Stimulated activated CD4-positive, alpha-beta T cell treated with anti-CD3 and anti-CD28 coated beads, TNF-alpha, amount 100 ng/mL, for 4 hours (primary cell): ENCODE measurements at places on chromosomes 1 and 21.

GRCh38 chr1:203569490-203570318, 56.9 kb upstream of the ATP2B4 start:
- no peak for DNase-seq

DNA sequence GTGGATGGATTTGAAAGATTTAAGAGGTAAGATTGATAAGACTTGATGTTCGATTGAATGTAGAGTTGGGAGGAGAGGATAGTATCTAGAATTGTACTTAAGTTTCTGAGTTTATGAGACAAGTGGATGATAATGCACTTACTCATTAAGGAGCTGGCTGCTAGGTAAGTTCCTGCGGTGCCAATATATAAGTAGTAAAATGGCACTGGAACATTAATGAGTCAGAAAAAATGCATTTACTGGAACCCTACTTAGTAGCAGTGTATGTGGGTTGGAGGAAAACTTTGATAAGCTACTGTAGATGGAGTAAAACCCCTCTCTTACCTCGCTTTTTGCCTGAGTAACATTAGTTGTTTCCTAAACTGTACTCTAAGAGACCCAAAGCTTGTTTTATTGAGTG, 68.2 kb downstream of the ZFYVE9 start:
- DNase-seq = no peak

- DNase-seq = no peak
Measured at GRCh38 chr1:28326984-28327383, 1.9 kb upstream of the MED18 start.

- no peak for DNase-seq
Measured at GRCh38 chr1:54588377-54588776, 34.9 kb downstream of the FAM151A start.

DNA sequence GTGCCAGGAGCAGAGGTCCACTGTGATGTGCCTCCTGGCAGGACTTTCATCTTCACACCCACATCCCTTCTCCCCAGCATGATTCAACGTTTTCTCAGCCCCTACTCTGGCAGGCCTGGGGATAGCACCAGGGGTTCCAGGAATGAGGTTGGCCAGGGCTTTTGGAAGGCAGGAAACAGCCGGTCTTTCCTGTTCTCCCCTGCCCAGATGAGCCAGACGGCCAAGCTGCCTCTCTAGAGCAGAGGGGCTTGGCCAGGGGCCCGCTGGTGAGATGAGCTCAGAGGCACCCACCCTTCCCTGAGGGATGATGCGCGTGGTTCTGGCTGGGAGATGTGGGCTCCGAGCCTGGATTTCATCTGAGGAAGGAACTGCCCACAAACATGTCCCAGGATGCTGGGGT, 4.3 kb upstream of the MFAP2 start:
- no peak for DNase-seq

DNA sequence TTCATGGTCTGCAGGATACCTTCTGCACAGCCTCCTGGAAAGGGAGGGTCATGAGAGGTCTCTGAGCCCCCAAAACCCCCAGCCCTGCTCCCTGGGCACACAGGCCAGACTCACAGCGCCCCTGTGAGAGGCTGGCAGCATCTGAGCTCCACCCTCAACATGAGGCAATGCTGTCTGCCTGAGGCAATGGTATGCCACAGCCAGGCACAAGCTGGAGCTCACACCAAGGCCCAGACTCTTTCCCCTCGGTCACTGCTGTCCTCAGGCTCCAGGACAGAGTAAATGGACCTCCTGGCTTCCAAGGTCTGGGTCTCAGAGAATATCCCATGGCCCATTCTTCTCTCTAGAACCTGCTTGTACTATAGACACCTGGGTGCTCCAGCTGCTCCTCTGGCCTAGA, 17.2 kb downstream of the MEF2D start:
- DNase-seq = no peak

GRCh38 chr1:202858789-202859414, 30.0 kb downstream of the RABIF start:
- DNase-seq = no peak

DNA sequence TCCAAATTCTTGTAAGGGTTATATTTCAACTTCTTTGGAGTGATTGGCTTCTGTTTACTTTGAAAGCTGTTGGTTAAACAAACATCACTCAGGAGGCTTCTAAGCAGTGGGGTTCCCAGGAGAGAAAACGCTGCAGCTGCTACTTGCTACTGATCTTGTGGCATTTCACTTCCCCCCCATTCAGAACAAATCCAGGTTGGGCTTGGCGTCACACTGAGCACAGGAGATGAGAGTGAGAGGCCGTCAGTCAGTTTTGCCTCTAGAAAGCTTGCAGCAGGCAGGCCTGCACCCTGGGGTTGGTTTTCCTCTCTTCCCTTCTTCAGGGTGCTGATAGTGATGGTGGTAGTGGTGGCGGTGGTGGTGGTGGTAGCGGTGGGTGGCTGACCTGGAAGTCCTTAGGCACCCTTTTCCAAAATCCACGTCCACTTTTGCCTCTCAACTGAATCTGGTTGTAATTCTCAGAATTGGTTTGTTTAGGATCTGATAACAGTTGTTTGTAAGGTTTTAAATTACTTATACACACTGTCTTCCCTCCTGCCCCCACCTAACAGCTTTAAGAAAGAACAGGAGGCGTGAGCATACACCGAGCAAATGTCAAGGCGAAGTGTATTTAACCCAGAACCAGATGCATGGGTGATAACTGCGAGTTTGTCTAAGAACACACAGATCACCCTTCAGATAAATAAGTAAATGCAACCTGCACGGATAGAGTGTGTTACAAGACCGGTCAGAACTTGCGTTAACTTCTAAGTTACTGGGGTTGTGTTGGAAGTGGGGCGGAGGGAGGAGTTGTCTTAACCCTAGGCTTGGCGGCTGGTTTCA, 3.2 kb upstream of the PROX1 start:
- no peak for DNase-seq

DNA sequence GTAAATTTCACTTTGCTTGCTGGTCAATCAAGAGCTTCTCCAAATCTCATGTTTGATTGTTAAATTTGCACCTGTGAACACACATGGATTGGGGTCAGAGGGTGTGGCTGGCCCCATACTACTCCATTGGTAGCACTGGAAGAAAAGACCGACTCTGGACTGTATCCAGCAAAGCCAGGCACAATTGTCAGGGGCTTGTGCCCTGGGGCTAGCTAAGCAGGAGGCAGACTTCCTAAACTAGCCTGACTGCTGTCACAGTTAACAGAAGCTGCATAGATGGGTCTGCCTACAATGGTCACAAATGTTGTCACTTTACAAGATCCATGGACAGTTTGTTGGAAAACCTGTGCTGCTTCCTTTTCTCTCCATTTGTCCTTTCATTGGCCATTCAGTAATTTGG, 421.0 kb downstream of the DSCAM start:
- DNase-seq = no peak

GRCh38 chr1:201085902-201086735, 26.1 kb downstream of the CACNA1S start:
- DNase-seq = peak; percentile 9

DNA sequence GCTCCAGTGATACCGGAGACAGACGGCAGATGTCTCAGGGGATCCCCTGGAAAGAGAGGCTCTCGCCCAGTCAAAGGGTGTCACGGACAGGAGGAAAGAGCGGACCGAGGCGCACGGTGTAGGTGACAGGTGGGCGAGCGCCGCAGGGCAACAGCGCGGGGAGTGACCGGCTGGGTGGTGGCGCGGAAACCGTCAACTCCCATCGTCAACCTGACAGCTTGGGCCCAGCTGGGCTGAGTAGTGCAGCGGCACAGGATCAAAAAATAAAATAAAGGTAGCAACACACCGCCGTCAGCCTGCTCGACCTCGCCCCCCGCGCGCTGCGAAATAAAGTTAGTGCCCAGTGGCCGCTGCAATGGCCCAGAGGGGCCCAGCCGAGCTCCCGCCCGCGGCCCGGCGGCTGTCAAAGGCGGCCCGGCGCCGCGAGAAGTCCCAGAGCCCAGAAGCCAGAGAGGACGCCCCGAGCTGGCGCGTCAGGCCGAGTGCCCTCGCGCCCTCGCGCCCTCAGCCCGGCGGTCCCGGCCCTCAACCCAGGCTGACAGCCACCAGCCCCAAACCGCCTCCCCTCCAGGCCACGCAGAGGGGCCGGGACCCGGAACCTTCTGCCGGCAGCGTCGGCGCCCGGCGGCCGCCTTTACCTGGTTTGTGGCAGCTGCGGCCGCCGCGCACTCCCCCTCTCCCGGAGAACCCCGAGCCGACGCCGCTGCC, at the start of gene LYST:
Gene LYST, minus strand, starts transcription at position 702 of the 708 bp plus-strand sequence. CDS start 36,489 bp downstream, outside the sequence.
- DNase-seq = peak; percentile 35

- DNase-seq = no peak
Measured at GRCh38 chr1:37035014-37035691, 838 bp upstream of the GRIK3 start.

- no peak for DNase-seq
Measured at GRCh38 chr1:32881291-32881690, 5.0 kb upstream of the HPCA start.

DNA sequence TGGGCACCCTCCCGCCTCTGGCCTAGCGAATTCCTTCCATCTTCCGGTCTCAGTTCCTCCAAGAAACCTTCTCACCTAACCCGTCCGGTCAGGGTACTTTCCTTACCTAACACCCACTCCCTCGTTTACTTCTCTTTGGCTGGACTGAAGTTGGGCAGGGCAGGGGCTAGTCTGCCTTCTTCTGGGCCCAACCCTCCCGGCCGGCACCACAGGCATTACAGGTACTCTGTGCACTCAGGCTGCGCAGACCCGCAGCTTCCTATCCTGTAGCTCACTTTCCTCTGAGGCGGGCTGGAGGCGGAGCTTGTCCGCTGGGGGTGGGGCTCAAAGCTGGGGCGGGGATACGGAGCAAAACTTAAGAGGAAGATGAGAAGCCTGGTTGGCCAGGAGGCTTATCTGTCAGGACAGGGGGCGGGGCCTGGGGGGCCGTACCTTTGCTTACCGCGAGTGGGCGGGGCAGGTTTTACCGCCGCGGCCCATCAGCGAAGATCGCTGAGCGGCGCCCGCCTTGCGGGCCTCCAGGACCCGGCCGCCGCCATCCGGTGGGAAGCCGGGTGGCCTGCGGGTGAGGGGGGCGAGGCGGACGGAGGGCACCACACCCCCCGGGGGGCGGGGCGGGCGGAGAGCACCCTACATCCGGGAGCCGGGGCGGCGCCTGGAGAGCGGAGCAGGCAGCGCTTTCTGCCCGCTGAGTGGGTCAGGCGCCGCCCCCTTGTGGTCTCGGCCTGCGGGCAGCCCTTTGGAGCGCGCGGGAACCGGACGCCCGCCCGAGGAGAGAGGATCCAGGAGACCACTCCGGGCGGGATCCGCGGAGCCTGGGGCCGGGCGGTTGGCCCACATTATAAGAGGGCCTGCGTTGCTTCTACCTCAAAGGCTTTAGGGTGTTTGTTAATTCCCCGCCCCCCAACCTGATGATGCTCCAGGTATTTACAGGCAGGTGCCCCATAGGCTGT, 31.9 kb downstream of the ZNF648 start:
- peak; percentile 96 for DNase-seq

DNA sequence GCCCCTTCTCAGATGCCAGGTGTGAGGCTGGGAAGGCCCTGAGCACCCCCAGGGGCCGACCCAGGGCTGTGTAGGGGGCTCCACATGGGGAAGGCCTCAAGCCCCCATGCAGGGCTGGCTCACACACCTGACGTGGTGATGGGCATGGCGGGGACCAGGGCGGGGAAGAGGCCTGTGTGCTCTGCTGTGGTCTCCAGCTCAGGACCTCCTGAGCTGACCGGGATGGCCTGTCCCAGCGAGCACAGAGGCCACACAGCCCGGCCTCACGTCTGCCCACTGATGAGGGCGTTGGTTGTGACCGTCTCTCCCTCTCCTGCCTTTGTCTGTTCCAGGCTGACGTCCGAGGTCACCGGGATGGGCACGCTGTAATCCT, 40.2 kb upstream of the COL6A1 start:
- no peak for DNase-seq

DNA sequence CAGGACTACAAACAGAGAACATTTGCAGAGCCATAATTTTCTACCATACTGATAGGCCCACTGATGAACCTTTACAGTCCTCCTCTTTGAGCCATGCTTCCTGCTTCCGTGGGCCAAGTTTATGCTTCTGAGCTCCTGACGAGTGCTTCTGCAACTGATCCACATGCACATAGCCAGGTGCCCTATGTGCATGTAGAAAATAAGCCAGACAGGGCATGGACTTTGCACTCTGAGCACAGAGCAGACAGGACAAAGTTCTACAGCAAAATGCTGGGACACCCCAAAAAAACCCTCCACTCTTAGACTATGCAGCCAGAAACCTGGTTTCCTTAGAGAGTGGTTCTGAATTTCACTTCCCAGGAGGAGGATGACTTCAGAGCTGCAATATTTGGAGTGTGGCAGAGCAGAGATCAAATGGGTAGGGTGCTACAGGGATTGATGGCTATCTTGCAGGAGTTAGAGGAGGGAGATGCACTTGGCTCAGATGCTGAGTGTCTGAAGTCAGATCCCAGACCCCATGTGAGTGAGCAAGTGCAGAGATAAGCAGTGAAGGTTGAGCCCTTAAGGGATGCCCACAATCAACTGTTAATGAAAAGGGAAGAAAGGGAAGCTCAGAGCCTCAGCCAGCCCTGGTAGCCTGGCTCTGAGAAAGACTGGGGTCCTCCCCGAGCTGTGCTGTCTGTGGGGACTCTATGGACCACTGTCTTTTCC, 230.9 kb downstream of the DUSP10 start:
- no peak for DNase-seq

DNA sequence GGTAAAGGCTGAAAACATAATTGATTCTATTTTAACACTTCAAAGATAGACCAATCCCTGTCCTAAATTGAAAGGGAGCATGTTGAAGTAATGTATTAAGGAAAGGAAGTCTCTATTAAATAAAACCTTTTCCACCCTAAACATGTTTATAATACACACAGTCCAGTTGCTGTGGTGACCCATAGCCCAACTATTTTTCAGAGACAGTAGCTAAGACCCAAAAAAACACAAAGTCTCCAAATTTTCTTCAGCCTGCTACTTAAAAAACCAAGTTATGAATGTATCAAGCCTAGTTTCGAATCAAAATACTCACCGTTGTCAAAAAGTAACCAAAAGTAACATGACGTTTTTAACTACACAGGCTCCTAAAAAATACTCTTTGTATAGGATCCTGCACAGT, 1.6 kb downstream of the ELK4 start:
- DNase-seq = no peak

DNA sequence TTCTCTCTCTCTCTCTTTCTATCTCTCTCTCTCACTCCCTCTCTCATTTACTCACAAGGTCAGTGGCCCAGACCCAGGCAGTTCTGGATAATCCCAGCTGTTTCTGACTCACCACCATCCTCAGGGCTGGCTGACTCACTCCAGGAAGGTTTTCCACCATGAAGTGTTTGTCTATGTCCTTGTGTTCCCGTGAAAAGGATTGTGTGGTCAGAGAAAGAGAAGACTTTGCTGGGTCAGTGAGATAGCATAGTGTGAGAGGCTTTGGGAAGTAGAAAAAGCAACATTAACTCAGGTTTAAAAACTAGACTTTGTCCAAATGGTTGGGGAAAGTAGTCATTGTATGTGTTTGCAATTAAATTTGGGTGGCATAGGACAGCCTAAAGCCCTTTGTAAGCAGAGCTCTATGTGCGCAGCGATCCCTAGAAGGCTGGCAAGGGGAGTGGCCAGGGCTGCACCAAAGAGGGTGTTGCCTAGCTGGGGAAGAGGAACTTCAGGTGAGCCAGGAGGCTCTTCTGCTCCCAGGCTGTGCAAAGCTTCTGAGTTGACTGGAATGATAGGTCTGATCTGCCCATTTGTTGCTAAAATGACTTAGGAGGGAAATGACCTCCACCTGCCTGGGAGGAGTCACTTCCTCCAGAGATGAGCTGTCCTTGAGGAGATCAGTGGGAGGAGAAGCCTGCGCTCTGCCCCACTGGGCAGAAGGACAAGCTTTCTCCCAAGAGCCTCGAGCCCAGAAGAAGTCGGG, 4.9 kb upstream of the CAPN2 start:
- DNase-seq = no peak
